ENCODE measurements at places on chromosomes 11 and 22.

DNA sequence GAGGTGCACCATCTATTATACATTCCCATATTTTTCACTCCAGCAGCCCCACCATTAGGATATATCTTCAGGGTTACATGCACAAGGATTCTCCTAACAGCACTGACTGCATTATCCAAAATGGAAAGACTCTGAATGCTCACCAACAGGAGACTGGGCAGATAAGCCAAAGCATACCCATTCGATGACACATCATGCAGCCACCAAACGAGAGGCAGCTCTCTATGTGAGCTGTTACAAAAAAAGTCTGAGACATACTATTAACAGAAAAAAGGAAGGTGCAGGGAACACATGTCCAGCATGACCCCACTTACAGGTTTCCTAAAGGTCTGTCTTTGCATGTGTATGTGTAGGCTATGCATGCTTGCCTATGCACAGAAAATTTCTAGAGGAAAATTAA, 12.4 kb upstream of the SERPIND1 start:
- DNase-seq = no peak

DNA sequence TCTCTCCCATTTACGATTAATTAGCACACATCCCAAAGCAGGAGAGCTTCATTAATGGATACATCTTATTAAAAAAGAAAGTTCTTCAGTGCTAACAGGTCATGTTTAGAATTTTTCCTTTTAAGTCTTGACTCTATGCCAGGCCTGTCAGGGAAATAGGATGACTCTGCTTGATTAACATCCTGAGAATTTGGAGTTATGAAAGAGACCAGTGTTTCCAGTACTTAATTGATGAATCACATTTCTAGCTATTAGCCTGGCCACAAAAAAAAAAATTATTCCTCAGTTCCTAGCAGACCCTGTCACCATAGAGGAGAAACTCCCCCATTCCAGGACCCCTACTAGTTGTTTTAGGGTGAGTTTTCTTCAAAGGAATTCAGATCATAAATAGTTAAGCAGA, 23.6 kb upstream of the ME3 start:
- DNase-seq = no peak

DNA sequence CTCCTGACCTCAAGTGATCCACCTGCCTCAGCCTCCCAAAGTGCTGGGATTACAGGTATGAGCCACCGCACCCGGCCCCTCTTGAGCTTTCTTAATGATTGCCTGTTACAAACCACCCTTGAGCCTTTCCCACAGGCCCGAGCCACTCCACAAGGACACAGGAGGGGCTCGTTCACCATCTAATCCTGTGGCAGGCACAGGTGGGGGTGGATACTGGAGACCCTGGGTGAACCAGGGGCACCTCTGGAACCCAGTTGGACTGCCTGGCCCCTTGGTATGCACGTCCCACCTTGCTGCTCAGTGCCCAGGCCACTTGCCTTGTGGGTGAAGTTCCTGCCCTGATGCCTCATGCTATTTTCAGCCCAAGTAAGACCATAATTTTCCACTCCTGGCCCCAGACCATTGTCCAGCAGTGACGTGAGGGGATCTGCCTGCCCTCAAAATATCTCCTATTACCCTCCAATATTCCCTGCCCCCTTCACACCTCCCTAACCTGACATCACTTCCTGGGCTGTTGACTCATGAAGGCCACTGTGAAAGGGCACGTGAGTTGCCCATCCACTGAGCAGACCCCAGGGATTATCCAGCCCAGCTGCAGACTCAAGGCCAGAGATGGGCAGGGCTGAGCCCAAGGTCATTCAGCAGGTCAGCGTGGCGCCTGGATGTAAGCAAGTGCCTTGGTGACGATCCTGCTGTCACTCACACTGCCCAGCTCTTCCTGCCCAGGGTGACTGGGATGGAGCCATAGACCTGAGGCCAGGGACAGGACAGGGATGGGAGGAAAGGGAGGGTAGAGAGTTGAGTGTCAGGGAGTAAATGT, 19.6 kb downstream of the P2RY2 start:
- no peak for DNase-seq

DNA sequence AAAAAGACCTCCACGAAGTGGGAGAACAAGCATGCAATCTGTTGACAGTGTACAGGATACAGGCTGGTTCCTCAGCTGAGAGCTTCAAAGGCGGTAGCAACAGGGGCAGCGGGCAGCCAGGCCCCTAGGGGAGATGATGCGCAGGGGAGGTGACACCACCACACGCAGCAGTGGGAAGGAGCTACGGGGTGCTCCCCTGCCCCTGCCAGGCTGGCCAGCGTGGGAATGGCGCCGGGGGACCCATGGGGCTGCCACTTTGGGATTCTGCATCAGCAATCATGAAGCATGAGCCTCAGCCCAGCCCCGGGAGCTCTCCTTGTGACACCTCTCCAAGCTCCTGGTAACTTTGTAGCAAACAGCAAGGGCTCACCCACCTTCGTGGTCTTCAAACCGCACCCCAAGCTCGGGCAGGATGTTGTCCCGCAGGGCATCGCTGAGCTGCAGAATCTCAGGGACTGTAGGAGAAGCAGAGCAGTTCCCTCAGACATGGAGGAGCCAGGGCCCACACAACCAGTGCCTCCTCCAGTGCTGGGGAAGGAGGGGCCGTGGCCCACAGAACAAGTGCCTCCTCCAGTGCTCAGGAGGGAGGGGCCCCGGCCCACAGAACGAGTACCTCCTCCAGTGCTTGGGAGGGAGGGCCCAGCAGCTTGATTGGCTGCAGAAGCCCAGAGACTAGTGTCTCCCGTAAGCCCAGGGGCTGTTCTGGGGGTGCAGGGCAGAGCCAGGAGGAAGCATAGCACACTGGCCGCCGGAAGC, 14.6 kb upstream of the NAP1L4 start:
- no peak for DNase-seq

- no peak for DNase-seq
These were observed 30.1 kb downstream of the CACNA1I start for GRCh38 chr22:39600491-39601179.

DNA sequence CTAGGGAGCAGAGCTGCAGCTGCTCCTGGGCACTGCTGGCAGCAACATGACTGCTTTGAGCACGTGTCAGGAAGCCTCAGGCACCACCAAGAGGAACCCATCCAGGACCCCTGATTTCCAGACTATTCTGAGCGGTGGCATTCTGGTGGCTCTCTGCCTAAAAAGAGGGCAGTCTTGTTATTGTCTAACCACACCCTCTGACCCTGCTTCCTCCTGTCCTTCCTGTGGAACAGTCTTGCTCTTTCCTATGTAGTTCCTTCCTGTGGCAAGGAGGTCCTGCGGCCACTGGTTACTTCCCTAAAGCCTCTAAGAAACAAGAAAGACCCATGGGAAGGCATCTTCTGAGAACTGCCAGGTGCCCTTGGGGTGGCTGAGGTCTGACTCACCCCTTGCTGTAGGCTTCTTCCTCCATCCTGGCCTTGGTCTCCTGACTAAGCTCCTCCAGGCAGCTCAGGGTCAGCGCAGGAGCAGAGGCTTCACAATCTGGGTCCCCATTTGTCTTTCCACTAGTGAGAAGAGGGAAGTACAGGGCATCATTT, 13.1 kb upstream of the LYVE1 start:
- DNase-seq = no peak

DNA sequence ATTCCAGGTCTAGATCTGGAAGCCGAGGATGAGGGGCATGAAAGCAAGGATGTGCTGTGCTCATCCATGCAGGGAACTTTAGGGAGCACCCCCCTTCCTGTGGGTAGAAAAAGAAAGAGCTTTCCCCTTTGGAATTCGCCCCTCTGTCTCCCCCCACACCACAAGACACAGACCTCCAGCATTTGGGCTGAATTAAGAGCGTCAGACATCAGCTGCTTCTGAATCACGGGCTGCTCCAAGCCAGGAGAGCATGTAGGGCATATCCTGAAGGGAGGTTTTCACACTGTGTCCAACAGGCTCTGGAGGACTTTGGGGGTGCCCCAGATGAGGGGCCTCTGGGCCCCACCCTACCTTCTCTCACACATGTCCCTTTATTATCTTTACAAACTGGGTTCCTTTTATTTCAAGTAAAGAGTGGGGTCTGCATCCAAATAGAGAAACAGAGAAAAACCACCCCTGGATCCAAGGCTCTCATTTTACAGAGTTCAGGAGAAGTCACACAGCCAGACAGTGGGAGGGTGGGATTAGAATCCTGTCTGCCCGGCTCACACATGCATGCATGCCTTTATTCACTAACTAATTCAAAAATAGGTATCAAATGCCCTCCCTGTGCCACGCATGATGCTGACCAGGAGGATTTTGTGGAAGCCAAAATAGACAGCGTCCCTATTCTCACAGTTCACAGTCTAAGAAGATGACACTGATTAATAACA, 52.8 kb downstream of the LRRC32 start:
- DNase-seq = no peak

GRCh38 chr11:115145324-115145723, 358.9 kb downstream of the CADM1 start:
- DNase-seq = no peak

DNA sequence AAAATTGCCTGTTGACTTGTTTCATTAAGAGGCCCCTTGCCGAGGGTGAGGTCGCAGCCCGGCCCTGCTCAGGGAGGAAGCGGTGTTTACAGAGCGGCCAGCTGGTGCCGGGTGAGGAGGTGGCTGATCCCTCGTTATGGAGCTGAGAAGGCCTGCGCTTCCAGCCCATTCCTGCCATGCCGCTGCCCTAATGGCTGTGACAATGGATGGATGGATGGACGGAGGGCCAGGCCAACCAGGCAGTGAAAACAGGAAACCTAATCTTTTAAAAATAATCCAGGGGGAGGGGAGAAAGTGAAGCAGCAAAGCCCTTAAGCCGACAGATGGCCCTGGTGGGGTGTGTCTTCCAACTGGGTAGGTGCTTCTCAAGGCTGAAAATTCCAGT, 38.5 kb downstream of the BCR start:
- no peak for DNase-seq

- DNase-seq = no peak
These were observed 507.4 kb downstream of the METTL15 start for GRCh38 chr11:28615542-28615941.

DNA sequence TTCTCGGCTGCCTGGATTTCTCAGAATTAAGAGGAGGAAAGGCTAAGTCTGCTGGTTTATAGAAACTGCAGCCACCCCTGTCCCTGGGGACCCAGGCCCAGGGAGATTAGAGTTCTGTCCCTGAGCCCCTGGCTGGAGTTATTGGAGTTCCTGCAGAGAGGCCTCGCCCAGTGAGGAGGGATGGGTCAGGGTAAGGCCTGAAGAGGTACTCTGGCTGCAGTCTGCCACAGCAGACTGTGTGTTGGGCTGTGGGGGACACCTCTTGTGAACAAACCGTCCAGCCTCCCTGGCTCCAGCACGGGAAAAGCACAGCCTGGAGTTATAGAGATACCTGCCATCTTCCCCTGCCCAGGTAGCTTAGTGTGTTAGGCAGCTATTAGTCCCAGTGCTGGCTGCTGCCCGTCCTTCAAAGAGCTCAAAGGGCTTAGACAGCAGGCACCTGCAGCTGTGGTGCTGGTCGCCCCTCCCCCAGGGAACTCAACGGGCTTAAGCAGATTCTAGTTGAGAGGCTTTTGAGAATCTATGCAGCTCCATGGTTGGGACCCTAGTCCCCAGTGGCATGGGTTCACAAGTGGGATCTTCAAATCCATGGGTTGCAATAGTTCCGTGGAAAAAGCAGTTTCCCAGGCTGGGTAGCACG, 36.6 kb upstream of the MUC15 start:
- no peak for DNase-seq

DNA sequence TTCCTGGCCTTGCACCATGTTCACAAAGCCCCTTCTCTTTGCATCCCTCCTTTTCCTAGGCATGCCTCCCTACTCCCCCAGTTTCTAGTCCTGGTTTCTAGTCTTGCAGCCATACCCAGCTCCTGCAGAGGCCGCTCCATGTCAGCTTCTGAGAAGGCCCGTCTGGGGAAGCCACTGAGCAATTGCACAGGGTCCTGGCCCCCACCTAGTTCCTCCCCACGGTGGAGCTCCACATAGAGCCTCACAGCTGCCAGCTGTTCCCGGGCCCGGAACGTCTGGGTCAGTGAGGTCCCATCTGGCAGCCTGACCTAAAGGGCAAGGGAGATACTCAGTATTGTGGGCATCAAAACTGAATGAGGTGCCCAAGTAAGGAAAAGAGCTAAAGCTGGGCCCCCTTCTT, 2.2 kb downstream of the UBXN1 start:
- DNase-seq = no peak

DNA sequence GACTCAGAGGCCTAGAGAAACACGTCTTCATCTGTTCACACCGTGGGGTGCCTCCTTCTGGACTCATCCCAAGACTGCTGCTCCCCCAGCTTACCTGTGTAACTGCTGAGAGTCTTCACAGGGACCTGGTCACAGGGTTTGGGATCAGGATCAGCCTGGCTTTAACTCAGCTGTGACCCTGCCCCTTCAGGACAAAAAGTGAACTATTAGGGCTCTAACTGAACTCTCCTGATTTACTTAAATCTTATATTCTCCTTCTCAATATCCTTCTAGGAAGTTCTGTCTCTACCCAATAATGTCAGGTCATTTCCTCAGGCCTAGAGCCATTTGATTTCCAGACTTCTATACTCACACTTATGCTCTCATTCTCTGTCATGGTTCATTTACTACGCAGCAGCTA, 108.4 kb downstream of the ZNF280B start:
- peak; percentile 21 for DNase-seq

- DNase-seq = no peak
These were observed 50.1 kb downstream of the MYO7A start for GRCh38 chr11:77178150-77178549.

- DNase-seq = no peak
These were observed 32.4 kb downstream of the MCAM start for GRCh38 chr11:119284344-119285157.

GRCh38 chr11:108825381-108825780, 160.5 kb downstream of the DDX10 start:
- no peak for DNase-seq

- no peak for DNase-seq
These were observed 30.6 kb upstream of the TMPRSS4 start for GRCh38 chr11:118046051-118046963.

DNA sequence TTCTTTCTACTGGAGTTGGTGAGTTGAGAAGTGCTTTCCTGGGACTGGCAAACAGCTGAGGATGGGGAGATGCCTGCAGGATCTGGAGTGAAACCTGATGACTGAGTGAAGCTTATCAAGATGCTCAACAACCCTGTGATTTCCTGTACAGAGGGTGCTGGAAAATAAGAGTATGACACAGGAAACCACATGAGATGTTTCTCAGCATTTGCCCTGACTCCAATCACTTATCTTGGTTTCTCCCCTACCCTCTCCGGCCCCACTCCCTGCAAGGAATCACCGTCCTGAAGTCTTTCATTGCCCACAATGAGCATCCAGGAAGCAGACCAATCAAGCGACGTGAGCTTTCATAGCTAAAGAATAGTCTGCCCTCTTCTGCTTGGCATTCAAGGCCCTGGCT, at the start of gene MRGPRX2:
TSS of gene MRGPRX2 (minus strand) at position 89 of the 400 bp plus-strand sequence. CDS start 4,315 bp downstream, outside the sequence.
- DNase-seq = no peak

GRCh38 chr11:121499405-121499804, 46.6 kb upstream of the SORL1-AS1 start:
- no peak for DNase-seq

DNA sequence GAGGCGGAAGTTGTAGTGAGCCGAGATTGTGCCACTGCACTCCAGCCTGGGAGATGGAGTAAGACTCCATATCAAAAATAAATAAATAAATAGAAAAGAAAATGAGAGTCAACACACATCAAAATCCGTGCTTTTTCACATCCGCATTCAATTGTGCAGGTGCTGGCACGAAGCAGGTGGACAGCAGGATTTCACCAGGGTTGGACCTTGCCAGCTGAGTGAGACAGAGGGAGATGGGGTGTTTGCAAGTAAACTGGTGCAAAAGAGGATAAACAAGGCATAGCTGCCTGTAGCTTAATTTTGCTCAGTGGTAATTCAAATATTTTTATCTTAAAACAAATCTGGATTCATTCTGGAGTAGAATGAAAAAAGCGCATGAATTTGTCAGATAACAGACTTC, 23.3 kb upstream of the DNAL4 start:
- no peak for DNase-seq
